Chondrocyte (in vitro differentiated cells): ENCODE measurements at places on chromosomes 4 and X. TPM values are rescaled to one million over a fixed set of nuclear protein-coding genes. Genes with fewer than 3 reads are reported as not detected.

HELT gene
- not detected in 3 replicates for total RNA-seq

NFKB1 gene
- total RNA-seq, result 21.6 to 24.4 TPM (median 22.2 TPM) in 3 replicates

GNPDA2 gene
- 17.9 to 23.8 TPM (median 18.9 TPM) in 3 replicates for total RNA-seq

DGAT2L6 gene
- not detected in 3 replicates for total RNA-seq

ASB11 gene
- total RNA-seq, result not detected in 3 replicates

ENPEP gene
- 0.63 to 2.2 TPM (median 0.72 TPM) in 3 replicates for total RNA-seq

AWAT2 gene
- not detected in 3 replicates for total RNA-seq

FREM3 gene
- not detected in 3 replicates for total RNA-seq

TBC1D8B gene
- 15.7 to 19.8 TPM (median 16.5 TPM) in 3 replicates for total RNA-seq

DGKK gene
- not detected in 3 replicates for total RNA-seq

DCAF8L2 gene
- total RNA-seq, result not detected in 3 replicates

PAK3 gene
- total RNA-seq, result 0.27 to 0.46 TPM (median 0.41 TPM) in 3 replicates

AFP gene
- 1.3 TPM in 1 of 3 replicates, not detected in the others for total RNA-seq

PHKA2 gene
- 15.5 to 16.9 TPM (median 16.2 TPM) in 3 replicates for total RNA-seq
